ENCODE measurements at places on chromosomes 11 and 22.

DNA sequence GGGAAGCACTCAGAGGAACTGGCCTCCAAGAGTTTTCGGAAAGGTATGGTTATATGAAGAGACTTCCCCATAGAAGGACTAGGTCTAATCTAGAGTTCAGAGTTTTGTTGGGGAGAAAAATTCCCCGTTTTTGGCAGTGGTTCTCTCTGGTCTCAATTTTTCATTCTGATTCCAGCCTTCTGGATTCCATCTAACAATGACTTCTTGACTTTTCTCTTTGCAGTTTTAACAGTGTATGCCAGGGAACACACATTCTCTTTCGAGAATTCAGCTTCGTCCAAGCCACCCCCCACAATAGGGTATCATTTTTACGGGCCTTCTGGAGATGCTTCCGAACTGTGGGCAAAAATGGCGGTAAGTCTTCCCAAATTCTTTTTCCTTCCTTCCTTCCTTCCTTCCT lies 115.6 kb downstream of the CSTPP1 start:
- DNase-seq, result no peak

- no peak for DNase-seq
Observed at GRCh38 chr22:43479962-43480361, 68.1 kb downstream of the MPPED1 start.

- peak; percentile 88 for DNase-seq
Observed at GRCh38 chr11:78564490-78565467, 9.9 kb downstream of the NARS2 start.

DNA sequence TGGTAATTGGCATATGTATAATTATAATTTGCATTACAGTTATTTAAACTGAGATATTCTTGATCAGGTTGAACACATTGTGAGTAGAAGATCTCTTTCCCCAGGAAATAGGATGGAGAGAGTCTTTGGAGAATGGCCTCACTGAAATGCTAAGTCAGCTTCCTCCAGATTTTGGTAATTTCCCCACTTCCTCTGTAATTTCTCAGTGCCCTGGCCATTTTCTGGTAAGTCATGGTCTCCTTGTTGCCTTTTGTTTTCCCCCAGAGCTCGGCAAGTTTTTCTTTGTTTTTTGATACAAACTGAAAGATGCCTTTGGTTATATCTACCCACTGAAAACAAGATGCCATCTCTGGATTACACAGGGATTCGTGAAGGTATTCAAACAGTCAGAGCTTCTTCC lies 12.8 kb upstream of the FBXO3 start:
- DNase-seq, result no peak

All from eye (tissue), 1 donor.